Stimulated activated CD4-positive, alpha-beta T cell treated with anti-CD3 and anti-CD28 coated beads, TNF-alpha, amount 100 ng/mL, for 4 hours (primary cell): ENCODE measurements at places on chromosomes 3 and 15.

DNA sequence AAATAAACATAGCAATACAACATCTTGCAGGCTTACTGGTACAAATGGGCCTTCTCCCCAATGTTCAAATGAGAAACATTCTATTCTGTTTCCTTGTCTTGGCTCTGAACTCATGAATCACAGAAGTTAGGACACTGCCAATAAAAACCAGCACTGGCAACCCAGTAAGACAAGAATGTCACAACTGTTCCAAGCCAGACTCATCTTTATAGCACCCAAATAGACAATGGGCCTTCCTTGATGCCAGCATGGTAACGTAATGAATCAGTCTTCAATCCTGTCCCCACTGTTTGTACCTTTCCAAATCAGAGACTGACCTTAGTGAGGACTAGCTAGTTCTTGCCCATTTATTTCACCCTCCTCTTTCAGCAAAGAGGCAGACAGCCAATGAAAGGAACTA, 14.1 kb upstream of the RPS17 start:
- DNase-seq = no peak

GRCh38 chr15:30954674-30955073, 36.8 kb downstream of the MTMR10 start:
- no peak for DNase-seq

- no peak for DNase-seq
Observed at GRCh38 chr3:171574556-171575240, 114.5 kb upstream of the TNIK start.

DNA sequence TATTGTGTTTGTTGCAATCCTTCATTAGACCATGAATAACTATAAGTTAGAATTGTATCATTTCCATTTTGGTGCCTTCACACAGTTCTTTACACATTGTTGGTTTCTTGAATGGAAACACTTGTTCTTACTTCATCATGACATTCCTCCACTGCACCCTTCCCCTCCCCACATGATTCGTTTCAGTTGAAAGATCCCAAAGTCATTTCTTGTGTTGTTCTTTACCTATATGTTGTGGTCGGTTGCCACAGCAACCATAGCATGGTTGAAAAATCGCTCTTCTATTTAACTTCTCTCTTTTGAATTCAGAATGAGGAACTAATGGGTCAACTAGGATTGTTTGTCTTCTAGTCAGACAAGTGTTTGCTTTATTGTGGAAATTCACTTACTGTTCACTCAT, 103.3 kb downstream of the IL1RAP start:
- DNase-seq = no peak

GRCh38 chr3:178205740-178206139, 330.5 kb upstream of the KCNMB2 start:
- no peak for DNase-seq

GRCh38 chr3:25427942-25428788, at the start of gene RARB:
Gene RARB (plus strand): TSS chr3:25428263. CDS start chr3:25428732, 469 bp downstream.
- DNase-seq = no peak

DNA sequence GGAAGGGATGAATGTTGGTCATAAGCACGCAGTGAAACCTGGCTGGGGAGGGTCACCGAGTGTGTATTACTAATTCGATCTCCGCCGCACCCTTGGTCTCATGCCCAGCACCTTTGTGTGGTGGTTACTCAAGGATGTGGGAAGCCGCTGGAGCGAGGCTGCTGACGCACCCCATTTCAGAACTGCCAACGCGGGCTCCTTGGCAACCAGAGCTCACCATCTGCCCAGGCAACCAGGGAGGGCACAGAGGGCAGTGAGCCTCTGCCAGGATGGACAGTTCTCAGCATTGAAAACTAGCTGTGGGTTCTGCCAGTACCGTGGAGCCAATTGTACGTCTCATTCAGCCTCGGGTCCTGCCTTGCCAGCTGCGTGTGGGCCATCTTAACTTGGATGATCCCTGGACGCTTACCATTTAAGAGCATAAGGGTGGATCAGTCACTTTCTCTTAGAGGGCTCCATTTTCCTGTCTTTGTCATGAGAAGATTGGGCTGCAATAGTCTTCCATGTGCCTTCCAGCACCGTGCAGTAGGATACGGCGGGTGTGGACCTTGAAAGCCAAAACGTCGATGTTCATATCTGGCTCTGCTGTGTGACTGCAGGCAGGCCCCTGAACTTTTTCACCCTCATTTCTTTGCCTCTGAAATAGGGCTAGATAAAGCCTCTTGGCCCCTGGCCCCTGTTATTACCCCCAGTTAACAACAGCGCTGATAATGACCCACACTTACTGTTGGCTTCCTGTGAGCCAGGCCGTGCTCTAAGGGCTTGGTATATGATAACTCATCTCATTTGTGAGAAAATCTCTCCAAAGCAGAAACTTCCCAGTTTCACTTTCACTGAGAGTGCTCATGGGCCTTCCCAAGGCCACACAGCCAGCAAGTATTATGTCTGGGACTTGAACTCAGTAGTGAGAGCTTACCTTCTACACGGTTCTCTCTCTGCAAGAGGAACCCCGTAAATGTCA, 238.8 kb downstream of the OPA1 start:
- no peak for DNase-seq

DNA sequence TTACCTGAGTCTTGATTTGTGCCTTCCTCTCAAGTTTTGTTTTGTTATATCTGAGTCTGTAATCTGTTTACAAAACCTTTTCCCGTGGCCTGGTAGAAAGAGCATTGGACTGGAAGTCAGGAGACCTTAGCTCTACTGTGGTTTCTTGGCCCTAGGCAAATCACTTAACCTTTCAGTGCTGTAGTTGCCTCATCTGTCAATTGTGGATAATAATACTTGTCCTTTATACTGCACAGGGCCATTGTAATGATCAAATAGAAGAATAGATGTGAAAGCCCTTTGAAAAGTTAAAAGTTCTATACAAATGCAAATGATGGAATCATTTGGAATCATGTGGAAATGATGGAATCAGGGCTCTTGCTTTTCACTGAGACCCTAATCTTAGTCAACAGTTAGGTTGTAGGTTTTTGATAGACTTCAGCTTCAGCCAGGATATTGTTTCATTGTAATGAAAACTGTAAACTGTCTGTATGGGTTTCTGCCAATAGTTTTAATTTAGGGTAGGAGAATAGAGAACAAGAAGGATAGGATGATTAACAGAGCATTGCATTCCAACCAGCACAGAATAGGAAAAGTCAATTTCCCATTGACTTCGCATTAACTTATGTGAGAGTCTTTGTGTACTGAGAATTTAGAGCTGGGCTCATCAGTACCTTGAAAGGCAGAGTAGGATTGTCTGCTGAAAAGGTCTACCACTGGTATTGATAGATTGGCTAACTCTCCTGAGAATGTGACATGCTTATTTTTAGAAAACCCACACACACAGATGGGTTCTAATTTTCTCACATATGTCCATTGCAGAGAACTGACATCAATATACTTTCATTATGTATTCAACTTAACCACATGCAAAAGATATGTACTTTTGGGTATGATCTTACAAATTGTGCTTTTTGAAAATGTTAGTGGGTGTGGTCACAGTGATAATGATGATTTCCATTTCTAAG, 21.8 kb downstream of the MAP2K5 start:
- no peak for DNase-seq

DNA sequence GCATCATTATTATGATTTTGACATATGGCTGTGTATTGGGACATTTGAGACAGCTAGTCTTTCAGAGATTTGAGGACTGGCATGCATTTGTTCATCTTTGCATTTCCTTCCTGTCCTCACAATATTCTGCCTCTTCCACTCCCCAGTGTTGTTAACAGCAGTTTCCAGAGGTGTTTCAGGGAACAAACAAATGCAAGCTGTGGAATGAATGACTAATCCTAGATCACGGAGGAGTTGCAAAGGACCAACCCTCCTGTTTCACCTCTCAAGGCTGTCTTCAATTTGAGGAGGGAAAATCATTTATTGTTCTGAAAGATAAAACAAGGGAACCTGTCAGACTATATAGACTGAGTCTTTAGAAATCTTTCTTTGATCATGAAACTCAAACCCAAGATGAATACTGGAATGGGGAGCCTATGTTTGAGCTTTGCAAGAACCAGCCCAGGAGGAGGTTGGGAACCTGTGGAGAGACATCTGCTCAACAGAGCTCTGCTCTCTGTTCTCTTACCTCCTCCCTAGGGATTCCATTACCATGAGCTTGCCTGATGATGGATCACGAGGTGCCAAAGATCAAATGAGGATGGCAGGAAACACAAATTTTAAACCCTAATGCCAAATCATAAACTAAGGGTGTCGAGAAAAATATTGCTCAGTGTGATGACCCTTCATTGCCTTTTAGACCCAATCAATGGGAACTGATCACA, 68.5 kb downstream of the SLC7A14 start:
- DNase-seq = no peak

GRCh38 chr3:18357747-18358146, 67.4 kb downstream of the SATB1 start:
- DNase-seq = no peak
